ENCODE measurements at places on chromosomes 4 and X.

DNA sequence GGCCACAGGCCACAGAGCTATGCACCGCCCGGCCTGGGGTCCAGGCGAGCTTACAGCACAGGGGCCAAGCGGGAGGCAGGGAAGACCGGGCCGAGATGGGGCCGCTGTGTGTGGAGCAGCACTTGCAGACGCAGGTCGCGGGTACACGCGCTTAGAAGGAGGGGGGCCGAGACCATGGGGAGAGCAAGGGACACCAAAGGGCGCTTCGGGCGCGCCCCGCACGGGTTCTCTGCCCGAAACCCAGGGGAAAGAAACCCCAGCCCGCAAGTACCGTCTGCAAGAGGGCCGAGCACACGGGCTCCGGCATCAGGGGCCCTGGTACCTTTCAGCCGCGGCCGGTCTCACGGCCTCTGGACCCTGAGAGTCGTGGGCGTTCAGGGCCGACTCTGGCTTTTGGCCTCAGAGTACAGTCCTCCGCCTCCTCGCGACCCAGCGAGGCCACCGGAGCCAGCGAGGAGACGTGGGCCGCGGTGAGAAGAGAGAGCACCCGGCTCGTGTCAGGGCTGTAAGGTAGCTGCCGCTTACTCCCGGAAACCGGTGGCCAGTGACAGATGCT is 342 bp downstream of the EOLA2 start:
- peak; percentile 0 for DNase-seq

GRCh38 chrX:112662559-112663427 is 16.9 kb downstream of the LHFPL1 start:
- peak; percentile 29 for DNase-seq

GRCh38 chr4:2936773-2937145 is 26.4 kb downstream of the NOP14 start:
- no peak for DNase-seq

- DNase-seq: no peak
These were observed 23.4 kb downstream of the L1CAM start for GRCh38 chrX:153862369-153863250.

GRCh38 chr4:101346351-101347266 is 717 bp downstream of the PPP3CA start:
- peak; percentile 28 for DNase-seq

GRCh38 chrX:40268188-40268520 is 170.4 kb upstream of the BCOR start:
- no peak for DNase-seq

- DNase-seq: no peak
These were observed 44.3 kb upstream of the HCCS start for GRCh38 chrX:11066812-11067211.

Measured in suppressor macrophage treated with lipopolysaccharide for 4 hours (primary cell).